ENCODE measurements at places on chromosomes 7 and 10. TPM values are rescaled to one million over a fixed set of nuclear protein-coding genes. Genes with fewer than 3 reads are reported as not detected.
A peak's percentile ranks its signal among the peaks of the same experiment; 100 is the strongest.

- DNase-seq: no peak
Observed at GRCh38 chr7:127486654-127487053, 94.1 kb upstream of the ZNF800 start.

DNA sequence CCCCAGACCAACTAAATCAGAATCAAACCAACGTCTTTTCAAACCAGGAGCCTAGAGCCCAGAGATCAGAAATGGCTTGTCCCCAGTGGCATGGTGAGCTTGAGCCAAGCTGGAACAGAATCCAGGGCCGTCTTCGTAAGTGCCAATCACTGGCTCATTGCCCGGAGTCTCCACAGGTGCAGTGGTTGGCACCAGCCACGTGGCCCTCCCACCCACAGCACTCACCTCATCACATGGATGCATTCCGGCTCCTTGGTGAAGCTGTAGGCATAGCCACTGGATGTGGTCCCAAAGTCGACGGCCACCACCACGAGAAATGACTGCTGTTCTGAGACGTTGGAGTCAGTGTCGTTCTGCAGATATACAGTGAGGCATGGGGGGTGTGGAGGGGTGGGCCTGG lies 37.4 kb downstream of the HSPA12A start:
- no peak for DNase-seq

DNA sequence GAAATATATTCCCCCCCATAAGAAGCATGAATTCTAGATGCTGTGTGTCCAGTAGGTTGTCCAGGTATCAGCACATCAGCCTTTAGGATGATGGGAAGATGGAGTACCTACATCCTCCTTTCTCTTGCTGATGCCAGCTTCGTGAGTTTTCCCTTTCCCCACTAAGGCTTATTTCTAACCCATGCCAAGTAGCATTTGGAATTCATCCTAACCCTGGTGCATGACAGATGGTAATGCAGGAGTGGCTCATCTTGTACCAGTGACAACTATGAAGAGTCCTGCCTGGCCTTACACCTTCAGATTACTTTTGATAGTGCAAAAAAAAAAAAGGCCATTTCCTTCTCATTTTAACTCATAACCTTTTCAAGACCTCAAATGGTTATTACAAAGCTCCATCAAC lies 58.7 kb downstream of the ARHGAP21 start:
- DNase-seq: no peak

DNA sequence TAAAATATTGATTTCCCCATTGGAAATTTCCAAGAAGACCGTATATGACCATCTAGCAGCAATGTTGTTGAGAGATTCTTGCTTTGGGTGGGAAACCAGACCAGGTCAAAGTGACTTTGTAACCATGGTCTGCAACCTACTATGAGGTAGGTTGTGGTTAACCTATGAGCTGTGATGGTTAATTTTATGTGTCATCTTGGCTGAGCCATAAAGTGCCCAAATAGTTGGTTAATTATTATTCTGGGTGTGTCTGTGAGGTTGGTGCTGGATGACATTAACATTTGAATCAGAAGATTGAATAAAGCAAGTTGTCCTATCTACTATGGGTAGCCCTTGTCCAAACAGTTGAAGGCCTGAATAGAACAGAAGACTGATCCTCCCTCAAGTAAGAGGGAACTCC lies 18.3 kb upstream of the RALA start:
- DNase-seq: no peak

DNA sequence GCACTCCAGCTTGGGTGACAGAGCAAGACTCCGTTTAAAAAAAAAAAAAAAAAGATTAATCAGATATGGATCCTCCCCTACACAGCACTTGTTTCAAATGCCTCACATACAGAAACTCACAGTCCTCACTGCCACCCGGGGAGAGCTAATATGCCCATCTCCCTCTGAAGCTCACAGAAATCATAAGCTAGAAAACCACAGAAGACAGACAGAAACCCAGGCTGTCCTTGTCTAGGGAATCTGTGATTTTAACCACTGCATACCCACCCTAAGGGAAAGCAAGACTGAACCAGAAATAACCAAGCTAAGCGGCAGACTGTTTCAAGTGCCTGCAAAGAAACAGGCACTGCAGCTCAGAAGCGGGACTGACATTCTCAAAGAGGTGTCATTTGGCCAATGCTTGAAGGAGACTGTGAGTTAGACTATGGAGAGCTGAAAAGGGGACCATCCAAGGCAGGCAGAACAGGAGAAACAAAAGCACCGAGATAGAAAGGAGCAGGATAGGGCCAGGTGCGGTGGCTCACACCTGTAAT lies 37.6 kb downstream of the SLC37A3 start:
- no peak for DNase-seq

DNA sequence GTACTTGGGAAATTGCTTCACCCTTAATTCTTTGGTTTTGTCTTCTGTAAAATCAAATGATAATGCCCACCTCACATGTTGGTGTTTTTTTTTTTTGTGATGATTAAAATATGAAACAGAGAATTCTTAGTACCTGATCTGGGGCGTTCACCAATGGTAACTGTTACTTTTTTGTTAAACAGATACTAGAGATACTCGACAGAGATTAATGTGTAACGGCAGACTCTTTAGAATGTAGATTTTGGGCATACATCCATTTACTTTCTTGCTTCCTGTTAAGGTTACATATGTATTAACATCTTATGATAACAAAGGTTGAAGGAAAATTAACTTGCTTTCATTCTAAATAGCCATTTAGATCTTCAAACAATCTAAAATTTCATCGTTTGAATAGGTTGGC lies 23.3 kb downstream of the PLXDC2 start:
- no peak for DNase-seq

- no peak for DNase-seq
Observed at GRCh38 chr10:89670926-89671325, 25.9 kb upstream of the PANK1 start.

GRCh38 chr10:6327961-6328698 lies 125.4 kb downstream of the PFKFB3 start:
- DNase-seq: peak; percentile 34

DNA sequence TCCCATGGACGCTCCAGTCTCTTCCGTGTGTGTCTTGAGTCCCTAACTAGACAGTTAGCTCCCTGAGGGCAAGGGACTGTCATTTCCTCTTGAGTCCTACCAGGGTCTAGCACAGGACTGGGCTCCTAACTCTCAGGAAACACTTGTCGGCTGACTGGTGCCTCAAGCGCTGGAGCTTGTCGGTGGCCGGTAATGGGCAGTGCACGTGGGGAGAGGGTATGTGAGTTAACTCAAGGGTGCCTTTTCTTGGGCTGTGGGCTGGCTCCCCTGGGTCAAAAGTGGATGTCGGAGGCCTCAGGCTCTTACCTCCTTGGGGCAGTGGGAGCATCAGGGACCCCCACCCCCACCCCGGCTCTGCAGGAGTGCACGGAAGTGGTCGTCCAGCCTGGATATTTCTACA lies 32.9 kb downstream of the ZNF775 start:
- DNase-seq: no peak

GRCh38 chr7:123535517-123535916 lies 1.1 kb upstream of the IQUB start:
- DNase-seq: no peak

- no peak for DNase-seq
Observed at GRCh38 chr7:52741670-52742290, 293.7 kb upstream of the POM121L12 start.

SPDYE2 gene
- not detected for total RNA-seq

SHOC2 gene
- 188 TPM for total RNA-seq

AKR1C3 gene
- 2.4 TPM for total RNA-seq

NACAD gene
- 4.9 TPM for total RNA-seq

SFTPA2 gene
- not detected for total RNA-seq

EVX1 gene
- not detected for total RNA-seq

DBF4 gene
- 14.7 TPM for total RNA-seq

Measured in frontal cortex (tissue), 4 donors.